ENCODE measurements at places on chromosomes 5 and 9. TPM values are rescaled to one million over a fixed set of nuclear protein-coding genes. Genes with fewer than 3 reads are reported as not detected.

DNA sequence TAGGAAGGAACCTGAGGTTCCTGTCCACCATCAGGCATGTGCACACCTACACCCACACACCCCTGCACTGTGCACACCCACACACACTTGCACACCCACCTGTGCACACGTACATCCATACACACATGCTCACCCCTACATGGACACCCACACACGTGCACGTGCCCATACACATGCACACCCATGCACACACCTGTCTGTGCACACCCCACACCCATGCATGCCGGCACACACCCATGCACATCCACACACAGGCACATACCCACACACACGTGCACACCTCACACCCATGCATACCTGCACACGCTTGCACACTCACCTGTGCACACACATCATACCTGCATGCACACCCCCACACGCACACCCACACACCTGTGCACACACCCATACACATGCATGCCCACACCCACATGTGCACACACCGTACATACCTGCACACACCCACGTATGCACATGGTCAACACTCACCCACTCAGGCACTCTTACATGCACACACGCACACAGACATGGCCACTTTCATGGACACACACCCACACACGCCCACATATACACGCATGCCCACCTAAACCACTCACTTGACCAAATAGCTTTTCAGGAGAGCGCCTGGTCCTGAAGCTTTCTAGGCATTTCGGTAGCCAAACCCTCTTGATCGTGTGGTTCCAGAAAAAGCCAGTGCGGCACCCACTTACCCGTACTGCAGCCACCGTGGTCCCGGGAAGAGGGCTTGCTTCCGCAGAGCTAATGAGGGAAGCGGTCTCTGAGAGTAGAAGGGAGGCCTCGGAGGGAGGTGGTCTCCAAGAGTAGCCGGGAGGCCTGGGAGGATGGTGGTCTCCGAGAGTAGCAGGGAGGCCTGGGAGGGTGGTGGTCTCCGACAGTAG lies 36.7 kb upstream of the CLPTM1L start:
- peaks cover 8% of the 10 kb centered on the region for H3K4me1 ChIP-seq
- H3K36me3 ChIP-seq: no peaks in the 10 kb centered on the region
- H3K27ac ChIP-seq: no peak overlapping the region
- no peak for DNase-seq

- H3K4me3 ChIP-seq: no peak overlapping the region
- H3K27ac ChIP-seq: peak overlapping the region; percentile 76
- DNase-seq: no peak
Measured at GRCh38 chr5:152606776-152607364, 201.8 kb upstream of the NMUR2 start.

- no peak overlapping the region for H3K27ac ChIP-seq
- H3K4me1 ChIP-seq: no peaks in the 10 kb centered on the region
- no peaks in the 10 kb centered on the region for H3K27me3 ChIP-seq
Measured at GRCh38 chr5:112533362-112533761, 114.3 kb upstream of the EPB41L4A start.

- DNase-seq: no peak
- no peaks in the 10 kb centered on the region for H3K4me1 ChIP-seq
- no peak overlapping the region for H3K27ac ChIP-seq
- H3K36me3 ChIP-seq: no peaks in the 10 kb centered on the region
- H3K4me3 ChIP-seq: no peak overlapping the region
Measured at GRCh38 chr9:69798744-69799143, 21.9 kb upstream of the CFAP95 start.

DNA sequence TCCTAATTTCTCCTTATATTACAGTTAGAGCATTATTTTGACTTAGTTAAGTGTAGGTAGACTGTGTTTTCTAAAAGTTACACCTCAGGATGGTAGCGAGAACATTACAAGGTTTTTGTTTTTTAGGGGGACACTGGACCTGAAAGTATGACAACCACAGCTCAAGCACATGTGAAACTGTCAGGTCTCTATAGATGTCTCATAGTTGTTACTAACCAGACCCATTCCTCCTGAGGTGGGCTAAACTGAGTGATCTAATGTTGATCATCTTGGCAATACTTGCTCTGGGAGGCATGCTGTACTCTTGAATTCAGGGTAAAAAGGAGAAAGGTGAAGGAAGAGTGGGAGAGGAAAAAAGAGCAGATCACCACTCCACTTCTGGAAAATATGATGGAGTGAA lies 196.6 kb upstream of the RASEF start:
- no peak overlapping the region for H3K4me3 ChIP-seq
- no peaks in the 10 kb centered on the region for H3K36me3 ChIP-seq
- no peaks in the 10 kb centered on the region for H3K4me1 ChIP-seq
- H3K27ac ChIP-seq: no peak overlapping the region

DNA sequence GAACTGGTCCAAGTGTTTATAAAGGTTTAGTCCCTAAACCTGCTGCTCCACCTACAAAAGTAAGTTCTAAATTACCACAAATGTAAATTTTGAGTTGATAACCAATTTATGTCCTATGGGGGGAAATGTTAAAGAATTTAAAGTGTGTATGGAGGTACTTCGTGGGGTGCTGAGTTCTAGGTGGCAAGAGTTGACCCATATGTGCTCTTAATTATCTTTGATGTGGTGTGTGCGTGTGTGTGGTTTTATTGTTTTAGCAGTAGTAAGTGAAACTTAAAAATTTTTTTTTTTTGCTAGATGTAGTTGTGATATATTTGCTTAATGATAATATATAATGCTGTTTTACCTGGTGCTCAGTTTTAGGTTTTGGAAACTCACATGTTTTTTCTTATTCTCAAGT lies 72.6 kb downstream of the GPBP1 start:
- H3K36me3 ChIP-seq: peaks cover 43% of the 10 kb centered on the region
- no peaks in the 10 kb centered on the region for H3K4me1 ChIP-seq
- H3K27ac ChIP-seq: no peak overlapping the region

DNA sequence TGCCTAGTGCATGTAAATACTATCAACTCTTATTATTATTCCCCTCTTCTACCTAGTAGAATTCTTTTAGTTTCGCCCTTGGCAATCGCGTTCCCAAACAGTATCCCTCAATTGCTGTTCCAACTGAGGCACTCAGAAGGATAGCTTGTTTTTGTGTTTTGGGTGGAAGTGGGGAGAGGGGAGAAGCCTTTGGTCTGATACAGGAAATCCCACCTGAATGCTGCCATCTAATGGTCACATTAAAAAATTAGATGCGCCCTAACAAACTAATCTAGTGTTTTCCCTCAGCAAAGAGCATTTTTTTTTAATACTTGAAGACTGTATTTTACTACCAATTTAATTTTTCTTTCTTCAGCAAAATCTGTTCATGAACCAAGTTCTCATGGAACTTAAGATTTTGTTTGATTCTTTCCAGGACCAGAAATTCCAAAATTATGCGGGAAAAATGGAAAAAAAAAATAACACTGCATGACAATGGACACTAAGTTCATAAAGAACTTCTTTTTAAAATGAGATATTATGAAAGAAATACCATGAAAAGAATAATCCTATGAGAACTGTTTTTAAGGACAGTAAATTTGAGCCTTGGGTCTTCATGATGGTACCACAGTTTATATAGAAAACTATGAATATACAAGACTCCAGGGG lies 22.2 kb upstream of the GLDC start:
- H3K4me3 ChIP-seq: no peak overlapping the region
- no peak overlapping the region for H3K27ac ChIP-seq
- no peaks in the 10 kb centered on the region for H3K27me3 ChIP-seq
- peaks cover 3% of the 10 kb centered on the region for H3K4me1 ChIP-seq

DNA sequence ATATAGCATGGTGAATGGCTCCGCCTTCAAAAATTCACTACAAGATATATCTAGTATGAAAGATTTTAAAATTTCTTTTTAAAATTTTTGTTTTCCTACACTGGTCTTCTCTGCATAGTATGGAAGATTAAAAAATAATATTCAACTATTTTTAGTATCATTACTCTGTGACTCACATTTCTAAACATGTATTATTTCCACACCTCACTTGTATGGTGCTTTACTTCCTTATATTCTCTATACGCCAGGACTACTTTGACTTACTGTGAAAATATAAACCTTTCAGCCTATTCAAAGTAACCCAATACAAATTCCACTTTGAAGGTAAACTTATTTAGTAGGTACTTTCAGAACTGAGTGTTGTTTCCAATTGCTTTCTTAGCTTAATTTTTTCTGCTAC lies 26.8 kb upstream of the TXNDC8 start:
- no peaks in the 10 kb centered on the region for H3K4me1 ChIP-seq
- no peak overlapping the region for H3K4me3 ChIP-seq
- H3K27me3 ChIP-seq: no peaks in the 10 kb centered on the region
- no peak for DNase-seq
- no peaks in the 10 kb centered on the region for H3K36me3 ChIP-seq

DNA sequence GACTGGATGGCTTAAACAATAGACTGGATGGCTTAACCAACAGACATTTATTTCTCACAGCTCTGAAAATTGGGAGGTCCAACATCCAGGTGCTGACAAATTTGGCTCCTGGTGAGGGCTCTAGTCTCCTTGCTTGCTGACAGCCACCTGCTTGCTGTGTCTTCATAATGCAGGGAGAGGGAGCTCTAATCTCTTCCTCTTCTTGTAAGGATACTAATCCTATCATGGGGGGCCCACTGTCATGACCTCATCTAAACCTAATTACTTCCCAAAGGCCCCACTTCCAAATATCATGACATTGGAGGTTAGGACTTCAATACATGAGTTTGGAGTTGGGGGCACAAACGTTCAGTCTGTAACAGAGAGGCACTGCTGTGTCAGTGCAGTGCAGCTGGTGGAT lies 26.4 kb downstream of the FOXD1 start:
- H3K4me3 ChIP-seq: no peak overlapping the region
- H3K36me3 ChIP-seq: no peaks in the 10 kb centered on the region
- peaks cover 100% of the 10 kb centered on the region for H3K27me3 ChIP-seq
- DNase-seq: no peak

DNA sequence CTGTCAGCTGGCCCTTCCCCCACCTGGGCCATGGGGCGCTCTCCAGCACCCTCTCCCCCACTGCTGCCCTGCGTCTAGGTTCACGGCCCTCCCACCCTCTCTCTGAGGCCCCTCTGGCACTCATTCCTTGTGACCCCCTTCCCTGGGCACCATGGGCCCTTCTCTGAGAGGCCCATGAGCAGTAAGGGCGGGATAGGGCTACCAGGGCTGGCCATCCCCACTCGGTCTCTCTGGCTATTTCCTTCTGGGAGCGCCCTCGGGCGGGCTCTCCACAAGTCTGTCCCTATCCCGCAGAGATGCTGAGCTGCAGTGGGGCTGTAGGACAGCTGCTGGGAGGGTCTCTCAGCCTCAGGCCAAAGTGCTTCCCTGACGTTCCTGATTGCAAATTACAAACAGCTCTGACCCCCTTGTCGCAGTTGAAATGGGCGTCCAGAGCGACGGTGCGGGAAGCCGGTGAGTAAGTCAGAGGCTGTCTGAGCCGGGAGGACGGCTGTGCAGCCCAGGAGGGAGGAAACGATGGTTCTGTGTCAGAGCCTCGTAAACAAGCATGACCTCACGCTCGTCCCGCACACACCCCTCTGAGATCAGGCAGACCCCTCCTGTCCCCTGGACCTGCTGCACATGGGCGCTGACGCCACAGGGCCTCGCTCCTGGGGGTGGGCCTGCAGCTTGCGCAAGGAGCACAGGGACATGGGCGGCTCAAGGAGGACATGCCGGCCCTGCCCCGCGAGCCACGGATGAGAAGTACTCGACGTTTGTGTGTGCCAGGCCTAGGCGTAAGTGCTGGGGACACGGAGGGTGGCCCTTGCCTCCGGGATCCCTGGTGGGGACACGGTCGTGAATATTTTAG lies 36.3 kb upstream of the GFPT2 start:
- no peak for DNase-seq
- no peak overlapping the region for H3K4me3 ChIP-seq
- no peaks in the 10 kb centered on the region for H3K4me1 ChIP-seq
- no peak overlapping the region for H3K27ac ChIP-seq
- H3K27me3 ChIP-seq: no peaks in the 10 kb centered on the region

GRCh38 chr5:177297922-177298321 lies 5.6 kb downstream of the RAB24 start:
- no peaks in the 10 kb centered on the region for H3K4me1 ChIP-seq
- H3K4me3 ChIP-seq: no peak overlapping the region
- no peak for DNase-seq
- H3K27ac ChIP-seq: no peak overlapping the region
- H3K36me3 ChIP-seq: peaks cover 3% of the 10 kb centered on the region
- H3K27me3 ChIP-seq: peaks cover 4% of the 10 kb centered on the region

GRCh38 chr9:72524820-72525540 lies 3.6 kb downstream of the TMC1 start:
- no peak overlapping the region for H3K4me3 ChIP-seq
- DNase-seq: peak; percentile 67
- H3K27me3 ChIP-seq: no peaks in the 10 kb centered on the region
- H3K27ac ChIP-seq: no peak overlapping the region
- peaks cover 23% of the 10 kb centered on the region for H3K4me1 ChIP-seq

- no peak for DNase-seq
- H3K27me3 ChIP-seq: peaks cover 28% of the 10 kb centered on the region
- H3K4me1 ChIP-seq: no peaks in the 10 kb centered on the region
- no peaks in the 10 kb centered on the region for H3K36me3 ChIP-seq
- no peak overlapping the region for H3K4me3 ChIP-seq
- no peak overlapping the region for H3K27ac ChIP-seq
Measured at GRCh38 chr5:35698047-35698808, 80.6 kb downstream of the SPEF2 start.

- H3K4me1 ChIP-seq: peaks cover 38% of the 10 kb centered on the region
- no peak overlapping the region for H3K4me3 ChIP-seq
- H3K27ac ChIP-seq: no peak overlapping the region
- H3K36me3 ChIP-seq: peaks cover 3% of the 10 kb centered on the region
- no peaks in the 10 kb centered on the region for H3K27me3 ChIP-seq
- DNase-seq: peak; percentile 61
Measured at GRCh38 chr9:88773627-88774244, 217.5 kb upstream of the S1PR3 start.

FYB1 gene
- total RNA-seq: not detected

ADCY2 gene
- total RNA-seq: 1.2 TPM

TAF11L5 gene
- total RNA-seq: not detected

UBE2R2 gene
- total RNA-seq: 68.3 TPM

PCDHB9 gene
- 3.1 TPM for total RNA-seq

PDZD2 gene
- total RNA-seq: 1.4 TPM

TTC39B gene
- total RNA-seq: 4.1 TPM

ALDH1A1 gene
- not detected for total RNA-seq

C5orf15 gene
- 120 TPM for total RNA-seq

CDH9 gene
- total RNA-seq: 2.8 TPM
